CD4-positive, alpha-beta T cell treated with Interleukin-17A for 1 hour (primary cell): ENCODE measurements at places on chromosomes 12 and 14.
A peak's percentile ranks its signal among the peaks of the same experiment; 100 is the strongest.

GRCh38 chr12:116039081-116039480 lies 238.4 kb downstream of the MED13L start:
- DNase-seq: no peak

- DNase-seq: no peak
Measured at GRCh38 chr14:39319381-39319780, 85.7 kb downstream of the MIA2 start.

DNA sequence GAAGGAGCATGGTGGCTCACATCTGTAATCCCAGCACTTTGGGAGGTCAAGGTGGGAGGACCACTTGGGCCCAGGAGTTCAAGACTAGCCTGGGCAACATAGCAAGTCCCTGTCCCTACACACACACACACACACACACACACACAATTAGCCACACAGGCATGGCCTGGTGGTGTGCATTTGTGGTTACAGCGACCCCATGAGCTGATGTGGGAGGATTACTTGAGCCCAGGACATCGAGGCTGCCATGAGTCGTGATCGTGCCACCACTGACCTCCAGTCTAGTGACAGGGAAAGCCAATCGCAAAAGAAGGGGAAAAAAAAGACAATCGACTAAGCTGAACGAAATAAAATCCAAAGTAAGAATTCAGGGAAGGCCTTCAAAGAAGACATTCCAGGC lies 67.9 kb downstream of the TBX3 start:
- no peak for DNase-seq

DNA sequence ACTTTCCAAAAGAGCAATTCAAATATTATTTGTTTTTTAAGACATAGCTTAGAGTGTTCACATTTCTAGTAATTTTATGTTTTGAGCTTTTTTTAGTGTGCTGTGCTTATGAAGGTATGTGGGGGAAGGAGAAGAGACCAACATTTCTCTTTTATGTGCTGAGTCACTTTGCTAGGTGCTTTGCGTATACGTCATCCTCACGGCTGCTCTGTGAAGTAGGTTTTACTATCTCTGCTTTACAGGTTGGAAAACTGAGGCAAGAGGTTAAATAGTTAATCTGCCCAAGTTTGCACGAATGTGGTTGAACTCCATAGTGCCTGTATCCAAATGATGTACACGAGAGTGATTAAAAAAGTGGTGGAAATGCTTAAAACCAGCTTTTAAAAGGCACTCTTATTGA lies 75.9 kb downstream of the AEBP2 start:
- no peak for DNase-seq

DNA sequence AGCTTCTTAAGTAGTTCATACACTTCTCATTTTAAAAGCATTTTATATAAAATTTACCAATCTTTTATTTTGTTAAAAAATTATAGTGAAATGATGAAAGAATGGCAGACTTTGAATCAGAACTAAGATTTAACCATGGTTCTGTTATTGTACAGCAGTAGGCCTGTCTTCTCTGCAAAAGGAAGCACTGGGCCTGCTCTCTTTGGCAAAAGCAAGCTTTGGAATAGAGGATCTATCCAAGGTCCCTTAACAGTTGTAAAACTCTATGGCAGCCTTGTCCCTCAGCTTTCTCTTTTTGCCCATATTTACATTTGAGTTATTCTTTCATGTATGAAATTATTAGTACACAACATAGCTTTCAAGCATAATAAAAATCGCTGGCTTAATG lies 82.8 kb downstream of the PLEKHG7 start:
- no peak for DNase-seq

DNA sequence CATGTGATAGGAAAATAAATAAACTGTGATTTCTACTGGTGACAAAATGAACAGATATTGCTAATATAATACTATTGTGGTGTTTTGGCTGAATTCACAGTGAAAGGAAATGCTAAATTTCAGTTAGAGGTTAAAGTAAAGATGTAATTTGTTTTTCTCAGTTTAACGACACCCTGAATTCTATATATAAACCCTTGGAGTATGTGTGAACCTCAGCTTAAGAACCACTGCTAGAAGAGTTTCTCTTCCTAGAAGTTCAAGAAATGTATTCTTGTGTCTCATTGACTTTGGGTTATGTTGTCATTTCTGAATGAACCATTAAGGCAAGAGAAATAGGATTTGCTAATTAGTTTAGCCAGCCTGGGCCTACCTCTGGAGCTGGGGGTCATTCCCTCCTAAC lies 8.2 kb downstream of the FBXO34 start:
- DNase-seq: no peak

DNA sequence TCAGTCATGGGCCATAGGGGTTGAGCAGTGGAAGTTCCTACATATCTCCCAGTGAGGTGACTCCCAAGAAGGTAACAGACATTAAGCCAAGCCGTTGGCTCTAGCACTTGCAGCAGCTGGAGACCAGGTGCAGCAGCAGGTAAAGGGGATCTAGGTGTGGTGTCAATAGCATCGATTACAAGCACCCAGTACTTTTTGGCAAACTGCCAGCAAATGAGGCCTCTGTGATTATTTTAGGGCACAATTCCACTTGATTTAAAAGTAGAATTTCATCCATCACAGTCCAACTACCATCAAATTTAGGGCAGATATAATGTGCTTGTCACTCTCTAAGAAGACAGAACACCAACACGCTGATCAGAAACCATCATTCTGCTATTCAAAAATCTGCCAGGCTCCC lies 224.1 kb upstream of the EGLN3 start:
- no peak for DNase-seq

- DNase-seq: no peak
Measured at GRCh38 chr14:51157012-51157411, 62.1 kb upstream of the TRIM9 start.

DNA sequence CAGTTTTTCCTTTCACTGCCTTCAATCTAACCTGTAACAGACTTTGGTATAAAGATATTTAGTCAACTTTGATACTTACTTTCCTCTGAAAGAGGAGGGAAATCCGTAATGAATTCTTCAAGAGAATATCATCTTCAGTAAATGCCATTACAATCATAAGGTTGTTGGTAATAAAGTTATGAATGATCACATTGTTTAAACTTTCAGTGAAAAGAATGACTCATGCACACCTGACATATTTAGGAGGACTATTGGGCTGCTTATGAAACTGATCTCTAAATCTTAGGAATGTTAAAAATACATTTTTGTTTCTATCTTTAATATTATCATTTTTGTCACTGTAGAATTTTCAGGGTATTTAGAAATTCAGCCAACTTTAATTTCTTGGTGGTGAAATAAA lies 474.7 kb downstream of the SLC16A7 start:
- no peak for DNase-seq

DNA sequence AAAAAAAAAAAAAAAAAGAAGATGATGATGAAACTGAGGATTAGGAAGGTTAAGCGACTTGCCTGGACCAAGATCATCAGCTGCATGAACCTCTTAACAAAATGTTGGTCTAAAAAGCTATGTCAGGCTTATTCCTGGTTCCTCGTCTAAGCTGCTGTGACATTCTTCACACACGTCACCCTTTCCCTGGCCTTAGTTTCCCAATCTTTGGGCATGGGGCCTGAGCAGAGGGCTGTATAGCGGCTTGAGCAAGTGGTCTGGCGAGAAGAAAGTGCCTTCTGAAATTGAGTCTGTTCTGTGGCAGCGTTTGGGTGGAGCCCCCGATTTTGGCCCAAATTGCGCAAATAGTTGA lies 58.7 kb upstream of the CCND2 start:
- no peak for DNase-seq

- peak; percentile 72 for DNase-seq
Measured at GRCh38 chr12:112992541-112993398, 14.5 kb downstream of the OAS2 start.

DNA sequence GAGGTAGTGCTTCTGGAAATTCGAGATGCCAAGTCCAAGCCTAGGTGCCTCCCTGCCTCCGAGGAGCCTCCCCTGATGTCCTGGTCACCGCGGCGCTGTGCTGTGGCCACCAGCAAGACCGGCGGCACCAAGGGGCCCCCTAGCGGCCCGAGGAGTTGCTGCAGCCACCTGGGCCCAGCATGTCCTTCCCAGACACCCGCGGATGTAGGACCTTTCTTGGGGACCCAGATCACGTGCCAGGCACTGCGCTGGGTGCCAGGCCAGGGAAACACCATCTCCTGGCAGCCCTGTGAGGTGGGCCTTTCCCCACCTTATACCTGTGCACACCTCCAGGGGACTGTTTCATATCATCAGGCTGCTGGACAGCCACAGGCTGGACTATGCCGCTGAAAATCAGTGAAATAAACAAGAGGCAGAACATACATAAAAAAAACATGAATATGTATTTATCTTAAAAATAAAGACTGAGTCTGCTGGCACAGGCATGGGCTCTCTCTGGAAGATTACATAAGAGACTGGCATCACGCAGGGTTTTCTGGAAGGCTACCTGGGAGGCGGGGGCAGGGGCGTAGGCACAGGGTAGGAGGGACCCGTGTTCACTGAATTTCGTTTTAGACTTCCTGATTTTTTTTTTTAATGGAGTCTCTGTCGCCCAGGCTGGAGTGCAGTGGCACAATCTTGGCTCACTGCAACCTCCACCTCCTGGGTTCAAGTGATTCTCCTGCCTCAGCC lies 15.9 kb upstream of the HHIPL1 start:
- peak; percentile 70 for DNase-seq

- peak; percentile 30 for DNase-seq
Measured at GRCh38 chr12:69275471-69275891, 36.1 kb downstream of the CPSF6 start.

GRCh38 chr14:77059276-77059915 lies 30.9 kb upstream of the IRF2BPL start:
- peak; percentile 47 for DNase-seq

- peak; percentile 4 for DNase-seq
Measured at GRCh38 chr12:123938679-123939480, 33.8 kb downstream of the CCDC92 start.

DNA sequence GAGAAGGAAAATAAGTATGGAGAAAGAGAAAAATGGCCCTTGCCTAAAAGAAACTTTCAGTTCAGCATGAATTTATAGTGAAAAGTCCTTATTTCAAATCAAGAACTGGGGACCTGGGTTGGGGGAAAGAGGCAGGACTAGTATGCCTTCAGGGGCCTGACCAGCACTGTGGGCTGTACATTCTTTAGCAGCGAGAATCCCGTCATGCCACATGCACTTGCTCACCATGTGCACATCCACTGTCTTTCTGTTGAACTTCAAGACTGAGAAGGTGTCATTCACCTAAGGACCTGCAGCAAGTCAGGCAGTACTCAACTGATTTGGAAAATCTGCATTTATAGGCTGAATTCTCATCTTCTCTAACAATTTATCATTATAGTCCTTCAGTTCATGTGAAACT lies 50.2 kb downstream of the RAB35 start:
- no peak for DNase-seq

DNA sequence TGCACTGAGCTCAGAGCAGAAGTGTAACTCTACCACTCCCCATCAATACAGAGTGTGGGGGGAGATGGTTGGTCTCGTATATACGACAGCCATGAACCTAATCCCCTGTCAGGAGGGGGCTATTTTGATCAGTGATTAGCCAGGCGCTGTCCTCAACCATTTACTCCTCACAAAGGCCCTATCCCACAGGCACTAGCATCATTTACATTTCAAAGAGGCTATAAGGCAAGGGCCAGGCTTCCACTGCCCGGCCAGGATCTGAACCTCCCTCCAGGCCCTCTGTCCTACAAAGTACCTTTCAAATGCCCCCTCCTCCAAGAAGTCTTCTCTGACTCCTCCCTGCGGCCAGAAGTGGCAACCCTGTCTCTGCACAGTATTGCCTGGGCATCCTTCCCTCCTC lies 74.7 kb downstream of the ITPK1 start:
- DNase-seq: no peak
